Frontal cortex (tissue), 4 donors: ENCODE measurements at places on chromosomes 4 and X.

- no peak for DNase-seq
Observed at GRCh38 chr4:3656416-3657356, 109.5 kb upstream of the ADRA2C start.

DNA sequence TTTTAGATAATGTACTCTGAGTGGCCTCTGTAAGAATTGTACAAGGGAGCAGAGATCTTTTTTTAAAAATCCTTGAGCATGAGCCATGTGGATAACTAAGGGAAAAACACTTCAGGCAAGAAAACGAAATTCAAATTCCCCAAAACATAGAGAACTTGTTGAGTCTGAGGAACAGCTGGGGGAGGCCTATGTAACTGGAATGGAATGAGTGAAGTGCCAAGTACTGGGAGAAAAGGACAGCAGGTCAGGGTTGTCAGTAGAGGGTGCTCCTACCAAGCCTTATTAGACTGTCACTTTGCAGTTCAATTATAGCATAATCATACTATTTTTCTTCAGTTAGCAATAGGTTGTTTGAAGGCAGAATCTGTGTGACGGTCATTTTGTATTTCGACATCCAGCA is 135.1 kb downstream of the ARHGAP6 start:
- DNase-seq: no peak

GRCh38 chr4:168833881-168834280 is 176.2 kb downstream of the CBR4 start:
- DNase-seq: no peak

DNA sequence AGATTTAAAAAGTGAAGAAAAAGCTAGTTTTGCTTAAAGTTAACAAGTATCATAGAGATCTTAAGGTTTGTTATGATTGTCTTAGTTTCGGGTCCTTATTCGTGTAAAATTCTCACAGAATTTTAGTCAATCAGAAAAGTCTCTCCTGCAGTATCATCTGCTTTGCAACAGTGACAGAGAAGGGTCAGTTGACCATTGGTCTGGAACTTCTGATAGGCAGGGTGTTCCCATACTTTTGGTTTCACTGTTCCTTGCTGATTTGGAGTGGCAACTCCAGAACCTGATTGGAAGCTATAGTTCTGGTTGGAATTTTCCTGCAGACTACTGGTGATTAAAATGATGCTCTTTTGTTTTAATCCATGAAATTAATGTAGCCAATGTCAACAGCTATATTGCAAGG is 1.8 kb downstream of the IL15 start:
- DNase-seq: no peak

- no peak for DNase-seq
Observed at GRCh38 chrX:128846385-128846784, 676.9 kb downstream of the SMARCA1 start.

- DNase-seq: no peak
Observed at GRCh38 chr4:48642421-48643374, 137.4 kb downstream of the FRYL start.

DNA sequence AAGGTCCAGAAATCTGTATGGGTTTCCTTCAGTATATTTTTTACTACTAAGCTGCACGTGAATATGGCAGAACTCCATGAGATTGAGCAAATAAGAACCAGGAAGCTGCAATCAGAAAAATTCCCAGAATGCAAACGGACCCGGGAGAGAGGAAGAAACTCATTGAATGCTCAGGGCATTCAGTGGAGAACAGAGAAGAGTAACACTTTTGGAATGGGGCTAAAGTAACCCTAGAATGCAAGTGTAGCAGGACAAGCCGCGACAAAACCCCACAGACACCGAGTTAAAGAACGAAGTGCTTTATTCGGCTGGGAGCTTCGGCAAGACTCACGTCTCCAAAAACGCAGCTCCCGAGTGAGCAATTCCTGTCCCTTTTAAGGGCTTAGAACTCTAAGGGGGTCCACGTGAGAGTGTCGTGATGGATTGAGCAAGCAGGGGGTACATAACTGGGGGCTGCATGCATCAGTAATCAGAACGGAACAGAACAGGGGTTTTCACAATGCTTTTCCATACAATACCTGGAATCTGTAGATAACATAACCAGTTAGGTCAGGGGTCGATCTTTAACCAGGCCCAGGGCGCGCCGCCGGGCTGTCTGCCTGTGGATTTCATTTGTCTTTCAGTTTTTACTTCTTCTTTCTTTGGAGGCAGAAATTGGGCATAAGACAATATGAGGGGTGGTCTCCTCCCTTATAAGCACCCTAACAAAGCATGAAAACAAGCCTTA is 56.4 kb downstream of the RAB28 start:
- DNase-seq: no peak

- DNase-seq: no peak
Observed at GRCh38 chrX:103330681-103331288, 746 bp downstream of the TCEAL7 start.

DNA sequence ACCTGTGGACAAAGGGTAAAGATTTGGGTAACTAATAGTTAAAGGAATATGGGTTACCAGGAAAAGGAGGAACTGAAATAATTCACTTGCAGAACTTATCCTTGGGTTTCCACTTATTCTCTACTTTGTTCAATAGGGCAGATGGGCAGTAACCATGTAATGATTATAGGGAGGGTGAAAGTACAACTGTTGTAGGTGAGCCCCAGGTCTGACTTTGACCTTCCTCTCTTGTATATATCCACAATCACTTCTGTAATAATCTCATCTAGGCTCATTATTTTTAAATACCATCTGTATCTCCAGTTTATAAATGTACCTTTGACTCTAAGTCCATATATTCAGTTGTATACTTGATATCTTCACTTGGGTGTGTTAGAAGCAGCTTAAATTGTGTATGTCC is 32.1 kb downstream of the CXXC4 start:
- DNase-seq: no peak

DNA sequence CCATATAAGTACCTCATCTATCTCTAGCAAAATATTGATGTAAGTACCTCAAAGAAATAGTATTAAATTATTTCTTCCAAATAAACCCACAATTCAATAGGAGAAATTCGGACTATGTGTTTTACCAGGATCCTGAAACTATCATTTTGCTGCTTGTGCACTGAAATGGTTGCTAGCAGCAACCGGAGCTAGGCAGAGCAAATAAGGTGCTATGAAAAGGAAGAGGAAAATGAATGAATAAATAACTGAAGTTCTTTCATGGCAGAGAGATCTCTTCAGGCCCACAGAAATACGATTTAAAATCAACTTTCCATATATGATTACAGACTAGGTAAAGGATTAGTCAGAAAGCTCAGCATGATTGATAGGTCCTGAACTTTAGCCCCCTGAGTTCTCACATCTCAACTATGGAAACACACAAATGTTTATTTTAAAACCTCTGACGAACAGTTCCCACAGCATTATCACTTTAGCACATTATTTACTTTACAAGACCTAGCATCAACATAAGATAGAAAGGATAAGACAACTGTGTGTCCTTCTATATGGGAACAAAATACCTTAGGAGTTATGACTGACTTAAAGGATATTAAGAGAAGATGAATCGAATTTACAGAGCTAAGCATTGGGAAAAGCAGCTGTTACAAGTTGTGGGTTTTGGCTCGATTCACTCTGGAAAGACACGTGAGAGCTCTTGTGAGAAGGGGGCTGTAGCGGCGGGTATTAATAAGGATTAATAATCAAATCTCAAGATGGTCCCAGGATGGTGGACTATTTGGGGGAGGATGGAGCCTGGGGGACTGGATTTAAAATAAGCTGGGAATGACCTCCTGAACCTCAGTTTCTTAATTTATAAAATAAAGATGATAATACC is 104.3 kb downstream of the CORIN start:
- no peak for DNase-seq
